Frontal cortex (tissue), 4 donors: ENCODE measurements at places on chromosomes 7 and 10. TPM values are rescaled to one million over a fixed set of nuclear protein-coding genes. Genes with fewer than 3 reads are reported as not detected.

GRCh38 chr10:47182934-47183703 lies 116.9 kb upstream of the GDF10 start:
- DNase-seq = no peak

KRIT1 gene
- 92.1 TPM for total RNA-seq

- no peak for DNase-seq
These were observed 53.2 kb upstream of the ABLIM1 start for GRCh38 chr10:114711176-114711868.

ENKUR gene
- 4.5 TPM for total RNA-seq

GRCh38 chr10:90337316-90337715 lies 520.5 kb downstream of the HTR7 start:
- no peak for DNase-seq

GRCh38 chr7:101302641-101303101 lies 18.9 kb downstream of the IFT22 start:
- DNase-seq = no peak

SLC18A2 gene
- under 0.01 TPM for total RNA-seq

GRCh38 chr10:24642921-24643678 lies 80.6 kb downstream of the ARHGAP21 start:
- DNase-seq = peak; percentile 28
